ENCODE measurements at places on chromosomes 4 and X.

DNA sequence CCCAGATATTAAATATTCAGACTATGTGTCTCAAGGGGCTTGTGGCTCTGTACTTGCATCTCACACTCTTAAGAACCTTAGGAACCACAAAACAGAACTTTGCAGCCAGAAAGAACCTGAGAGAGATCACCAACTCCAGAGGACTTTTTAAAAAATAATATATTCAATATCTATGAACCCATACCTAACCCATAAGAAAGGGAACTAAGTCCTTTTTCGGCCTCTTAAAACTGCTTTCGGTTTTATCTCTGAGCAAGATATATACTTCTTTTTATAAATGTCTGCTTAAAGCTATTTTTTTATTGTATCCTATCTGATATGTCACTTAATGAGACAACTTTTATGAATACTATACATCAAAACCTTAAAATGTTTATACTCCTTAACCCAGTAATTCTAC is 10.9 kb downstream of the SMARCA1 start:
- no peak for DNase-seq

DNA sequence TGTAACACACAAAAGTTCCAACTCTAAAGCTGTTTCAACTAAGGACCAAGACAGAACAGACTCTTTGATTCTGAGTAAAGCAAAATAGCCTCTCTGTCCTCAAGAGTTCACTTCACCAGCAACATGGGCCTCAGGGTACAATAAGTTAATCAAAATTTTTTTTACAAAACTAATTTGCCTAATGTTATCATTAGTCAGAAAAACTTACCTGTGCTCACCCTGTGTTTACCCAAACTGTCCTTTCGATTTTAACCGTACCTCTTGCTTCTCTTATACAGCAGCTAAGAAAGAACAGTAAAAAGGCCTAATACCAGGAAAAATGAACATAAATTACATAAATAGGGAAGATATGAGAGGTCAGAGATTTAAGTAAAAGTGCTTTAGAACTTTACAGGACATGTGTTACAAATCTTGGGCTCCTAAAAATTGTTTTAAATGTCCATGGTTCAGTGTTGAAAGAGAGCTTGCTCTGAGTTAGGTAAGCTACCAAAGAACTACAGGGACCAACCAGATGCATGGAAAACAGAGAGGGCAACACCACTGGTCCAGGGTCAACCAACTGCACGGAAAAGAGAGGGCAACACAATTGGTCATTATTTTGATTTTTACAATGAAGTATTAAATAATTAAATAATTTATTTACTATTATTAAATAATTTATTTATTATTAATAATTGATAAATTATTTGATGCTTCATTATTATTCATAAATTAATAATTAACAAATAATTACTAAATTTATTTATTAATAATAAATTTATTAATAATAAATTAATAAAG is 73.1 kb downstream of the FAT1 start:
- DNase-seq: no peak

DNA sequence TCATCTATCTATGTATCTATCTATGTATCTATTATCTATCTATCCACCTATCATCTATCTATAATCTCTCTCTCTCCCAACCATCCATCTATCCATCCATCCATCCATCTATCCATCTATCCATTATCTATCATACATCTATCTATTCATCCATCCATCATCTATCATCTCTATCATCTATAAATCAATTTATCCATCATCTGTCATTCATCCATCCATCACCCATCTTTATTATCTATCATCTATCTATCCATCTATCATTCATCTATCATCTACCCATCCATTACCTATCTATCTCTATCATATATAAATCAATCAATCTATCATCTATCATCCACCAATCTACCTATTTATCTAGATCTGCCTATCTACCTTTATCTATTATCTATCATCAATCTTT is 69.4 kb upstream of the PPP2R3B start:
- no peak for DNase-seq

DNA sequence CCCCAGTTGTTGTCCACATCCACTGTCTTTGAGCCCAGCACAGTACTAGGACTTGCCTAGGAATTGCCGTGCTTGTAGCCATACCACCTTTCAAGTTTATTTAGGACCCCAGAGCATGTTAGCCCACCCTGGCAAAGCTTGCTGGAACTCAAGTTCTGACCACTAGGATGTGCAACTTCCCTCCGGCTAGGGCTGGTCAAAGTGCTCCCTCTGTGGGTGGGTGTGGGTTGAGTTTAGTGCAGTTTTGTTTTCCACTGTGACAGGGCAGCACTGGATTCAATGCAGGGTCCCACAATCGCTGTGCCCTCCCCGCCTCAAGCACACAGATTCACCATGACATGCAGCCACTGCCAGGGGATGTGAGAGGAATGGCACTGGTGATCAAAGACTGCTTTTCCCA is 96.0 kb downstream of the RASGEF1B start:
- no peak for DNase-seq

GRCh38 chrX:68631336-68631735 is 16.1 kb upstream of the STARD8 start:
- no peak for DNase-seq

DNA sequence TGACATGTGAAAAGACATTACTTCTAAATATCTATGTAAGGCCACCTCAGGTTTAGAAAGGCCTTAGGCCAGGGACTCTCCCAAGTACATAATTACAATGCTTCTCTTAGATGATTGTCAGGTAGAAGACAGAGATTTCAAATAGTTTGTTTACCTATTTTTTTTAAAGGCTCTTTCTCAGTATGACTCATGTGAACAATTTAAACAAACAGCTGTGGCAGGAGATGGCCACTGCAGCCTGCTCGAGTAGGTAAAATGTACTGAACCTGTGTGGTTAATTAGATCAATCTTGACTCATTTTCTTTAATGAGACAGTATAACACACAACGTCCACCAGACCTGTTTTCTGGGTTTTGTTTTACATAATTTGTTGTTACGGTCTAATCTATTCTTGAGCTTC is 50.2 kb downstream of the LEF1 start:
- DNase-seq: no peak

DNA sequence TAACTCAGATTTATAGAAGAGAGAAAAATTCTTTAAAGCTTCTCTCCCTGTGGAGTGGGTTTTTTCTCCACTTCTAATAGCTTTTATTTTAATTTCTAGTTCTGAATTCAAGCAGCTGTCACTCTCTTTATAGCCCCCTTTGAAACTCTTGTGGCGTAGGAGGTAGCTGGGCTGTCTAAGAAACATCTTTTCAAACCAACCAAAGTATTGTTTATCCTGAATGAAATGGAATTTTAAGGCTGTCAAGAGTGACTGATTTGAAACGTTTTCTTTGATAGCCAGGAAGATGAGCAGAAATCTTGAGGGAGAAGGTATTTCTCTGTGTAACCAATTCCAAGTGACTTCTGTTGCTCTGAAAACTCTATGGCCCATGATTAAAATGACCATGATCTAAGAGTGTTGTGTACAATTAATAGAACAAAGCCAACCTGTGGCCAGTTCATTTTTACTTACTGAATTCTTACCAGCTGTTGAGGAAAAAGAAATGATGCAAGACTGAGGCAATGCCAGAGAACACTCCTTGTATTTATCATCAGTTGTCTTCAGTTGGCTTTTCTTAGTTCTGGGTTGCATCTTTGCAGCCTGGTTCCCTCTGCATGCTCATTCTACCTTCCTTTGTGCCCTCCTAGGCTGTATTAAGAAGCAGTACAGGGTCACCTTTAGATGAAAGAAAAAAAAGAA is 298.4 kb downstream of the ARHGAP10 start:
- peak; percentile 79 for DNase-seq

DNA sequence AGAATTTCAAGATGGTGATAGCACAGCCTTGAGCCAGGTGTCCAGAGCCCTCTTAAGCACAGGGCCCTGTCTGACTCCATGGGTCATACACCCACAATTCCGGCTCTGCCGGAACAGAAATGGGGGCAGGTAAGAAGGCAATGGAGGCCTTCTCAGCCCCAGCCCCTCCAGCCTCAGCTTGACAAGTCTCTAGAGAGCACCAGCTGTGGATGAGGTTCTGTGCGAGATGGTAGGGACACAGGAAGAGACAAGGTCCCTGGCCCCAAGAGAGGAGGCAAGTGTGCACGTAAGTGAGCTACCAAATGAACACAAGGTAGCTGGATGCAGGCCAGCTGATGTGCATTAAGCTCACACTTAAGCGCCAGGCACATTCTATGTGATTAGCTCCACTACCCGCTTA is 2.4 kb upstream of the PRRG3 start:
- no peak for DNase-seq

DNA sequence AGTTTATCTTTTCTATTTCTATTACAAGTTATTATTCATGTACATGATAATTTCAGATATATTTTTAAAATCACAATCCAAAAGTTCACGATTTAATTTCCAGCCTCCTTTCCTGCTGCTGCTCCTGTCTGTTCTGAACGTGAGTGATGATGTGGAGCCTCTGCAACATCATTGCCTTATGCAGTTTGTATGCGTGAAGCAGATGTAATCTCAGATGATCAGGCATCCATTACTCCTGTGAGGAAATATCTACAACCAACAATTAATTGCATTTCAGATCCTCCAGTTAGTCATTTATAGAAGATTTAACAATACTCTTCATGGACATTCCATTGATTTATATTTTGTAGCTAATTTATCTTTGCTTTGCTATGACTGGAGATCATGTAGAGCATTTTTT is 668.7 kb upstream of the EPHA5 start:
- DNase-seq: no peak

DNA sequence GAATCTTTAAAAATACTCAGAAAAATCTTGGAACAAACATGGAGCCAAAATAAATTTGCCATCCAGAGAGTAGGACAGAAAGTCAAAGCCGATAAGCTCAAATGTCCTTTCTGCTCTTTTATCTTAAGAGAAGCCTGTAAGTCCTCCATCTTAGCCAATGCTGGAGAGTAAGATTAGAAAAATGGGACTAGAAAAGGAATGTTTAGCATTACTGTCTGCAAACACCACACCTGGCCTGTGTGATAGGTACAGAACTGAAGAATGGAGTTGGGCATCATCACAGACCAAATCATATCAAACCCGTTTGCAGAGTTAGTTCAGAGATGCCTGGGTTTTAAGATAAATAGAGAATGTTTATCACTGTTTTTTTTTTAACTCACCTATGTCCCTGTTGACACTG is 10.5 kb upstream of the SLC39A8 start:
- DNase-seq: no peak

GRCh38 chr4:104815665-104816064 is 321.0 kb upstream of the CXXC4 start:
- peak; percentile 2 for DNase-seq

DNA sequence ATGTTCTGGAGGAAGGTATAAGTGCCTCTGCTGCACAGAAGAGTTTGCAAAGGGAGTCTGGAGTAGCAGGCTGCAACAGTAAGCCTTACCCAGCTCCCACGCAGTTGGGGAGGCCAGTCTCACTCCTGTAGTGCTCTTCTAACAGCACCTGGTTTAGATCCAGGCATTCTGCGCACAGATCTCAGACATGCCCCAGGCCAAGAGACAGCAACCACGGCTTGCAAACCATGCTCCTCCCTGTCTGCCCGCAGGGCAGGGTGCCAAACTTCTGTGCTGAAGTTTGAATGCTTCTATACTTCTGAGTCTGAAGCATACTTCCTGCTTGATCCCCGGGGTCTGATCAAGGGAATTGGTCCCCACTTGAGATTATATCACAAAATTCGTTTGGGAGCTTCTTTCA is 106.3 kb downstream of the LINC00632 start:
- peak; percentile 24 for DNase-seq

DNA sequence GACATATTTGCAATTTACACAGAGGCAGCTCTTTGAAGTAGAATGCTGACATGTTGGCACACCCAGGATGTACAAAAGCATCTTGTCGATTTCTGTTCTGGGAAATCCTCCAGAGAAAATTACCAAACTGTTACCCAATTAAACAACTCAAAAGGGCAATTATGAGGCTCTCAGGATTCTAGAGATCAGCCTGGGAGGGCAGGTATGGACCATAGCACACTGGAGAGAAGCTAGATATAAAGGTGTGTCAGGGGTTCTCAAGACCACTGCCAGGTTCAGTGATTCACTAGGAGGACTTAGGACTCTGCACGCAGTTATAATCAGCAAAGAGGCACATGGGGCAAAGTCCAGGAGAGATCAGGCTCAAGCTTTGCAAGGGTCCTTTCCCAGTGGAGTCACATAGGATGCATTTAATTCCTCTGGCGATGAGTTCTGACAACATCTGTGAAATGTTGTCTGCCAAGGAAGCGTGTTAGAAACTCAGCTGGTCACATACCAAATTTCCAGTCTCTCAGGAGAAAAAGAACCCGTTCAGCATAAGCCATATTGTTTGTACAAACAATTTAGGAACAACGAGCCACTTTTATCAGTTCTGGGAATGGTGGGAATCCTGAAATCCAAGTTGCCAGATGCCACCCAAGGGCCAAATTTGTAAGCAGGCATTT is 100.8 kb downstream of the SYTL5 start:
- no peak for DNase-seq

DNA sequence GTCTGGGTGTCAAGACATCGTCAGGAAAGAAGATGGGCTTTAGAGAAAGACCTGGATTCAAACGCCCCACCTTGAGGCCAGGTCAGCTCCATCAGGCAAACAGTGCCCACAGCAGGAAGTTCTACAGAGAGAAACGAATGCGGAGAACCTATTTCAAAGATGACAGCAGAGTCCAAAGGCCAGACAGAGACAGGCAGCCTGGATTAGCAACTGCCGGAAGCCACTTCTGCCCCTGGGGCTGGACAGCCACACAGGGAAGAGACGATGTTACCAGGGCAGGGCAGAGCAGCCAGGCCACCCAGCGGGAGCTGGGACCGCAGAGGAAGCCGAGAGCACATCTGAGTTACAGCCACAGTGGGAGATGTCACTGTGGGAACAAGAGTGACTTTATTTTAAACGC is 1.2 kb downstream of the C4orf50 start:
- no peak for DNase-seq

DNA sequence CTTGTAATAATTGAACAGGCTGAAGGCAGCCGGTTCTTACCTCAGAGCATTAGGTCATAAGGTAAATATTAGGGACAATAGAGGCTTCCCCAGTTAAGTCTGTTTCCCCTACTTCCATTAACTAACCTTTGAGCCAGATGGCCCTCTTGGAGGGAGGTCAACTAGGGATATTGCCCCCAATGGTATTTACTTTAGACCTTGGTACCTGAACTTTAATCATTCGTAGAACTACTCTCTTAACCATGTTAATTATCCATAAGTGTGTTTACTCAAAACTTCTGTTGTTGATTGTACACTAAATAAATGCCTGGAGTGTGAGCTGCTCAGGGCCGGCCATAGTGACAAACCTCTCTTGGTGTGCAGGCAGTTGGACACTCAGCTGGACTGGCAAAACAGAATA is 1843.5 kb upstream of the AGA start:
- no peak for DNase-seq

- no peak for DNase-seq
These were observed 86.5 kb upstream of the ZIC3 start for GRCh38 chrX:137479386-137479785.

DNA sequence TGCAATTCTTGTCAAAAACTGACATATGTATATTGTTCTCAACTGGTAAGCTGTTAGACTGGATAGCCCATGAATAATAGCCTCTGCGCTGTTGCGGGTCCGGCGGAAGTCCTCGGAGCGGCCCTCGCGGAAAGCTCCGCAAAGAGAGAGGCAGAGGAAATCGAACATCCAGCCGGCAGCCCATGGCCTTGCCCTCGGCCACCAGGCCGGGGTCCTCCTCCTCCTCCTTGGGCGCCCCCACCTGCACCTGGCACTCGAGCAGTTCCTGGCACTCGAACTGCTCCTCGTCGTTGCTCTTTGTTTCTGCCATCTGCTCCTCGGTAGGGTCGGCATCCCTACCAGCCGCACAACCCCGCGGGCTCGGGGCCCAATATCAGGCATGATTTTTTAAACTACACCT is 1176.3 kb downstream of the PCDH18 start:
- no peak for DNase-seq
